ENCODE measurements at places on chromosomes 16 and 17.

DNA sequence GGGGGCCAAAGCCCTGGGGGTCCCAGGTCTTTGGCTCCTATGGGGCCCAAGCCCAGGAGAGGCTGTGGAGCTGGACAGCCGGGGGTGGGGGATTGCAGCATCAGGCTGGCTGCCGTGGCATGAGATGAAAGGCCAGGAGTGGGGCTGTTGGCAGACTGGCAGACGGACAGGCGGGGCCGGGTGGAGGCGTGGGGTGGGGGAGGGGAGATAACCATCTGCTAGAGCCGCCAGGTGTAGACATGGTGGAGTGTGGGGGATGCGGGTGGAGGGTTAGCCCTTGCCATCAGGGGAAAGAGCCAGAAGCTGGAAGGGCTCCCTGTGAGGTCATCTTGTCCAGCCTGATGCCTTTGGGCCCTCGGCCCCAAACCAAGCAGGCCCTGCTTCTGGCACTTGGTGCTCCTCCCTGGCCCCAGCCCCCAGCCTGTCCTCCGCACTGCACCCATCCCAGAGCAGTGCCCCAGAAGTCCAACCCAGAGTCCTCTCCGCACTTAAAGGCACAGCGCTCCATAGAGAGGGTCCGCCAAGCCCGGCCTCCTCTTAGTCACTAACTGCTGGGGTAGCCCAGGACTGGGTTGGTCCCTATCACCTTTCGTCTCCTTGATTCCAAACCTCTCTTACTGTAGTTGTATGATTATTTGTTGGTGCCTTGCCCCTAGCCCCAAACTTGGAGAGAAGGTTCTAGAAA is 33.3 kb upstream of the DLX4 start:
- peaks cover 70% of the 10 kb centered on the region for H3K27me3 ChIP-seq
- no peaks in the 10 kb centered on the region for H3K36me3 ChIP-seq
- no peaks in the 10 kb centered on the region for H3K4me1 ChIP-seq
- H3K4me3 ChIP-seq = no peak overlapping the region
- ATAC-seq = no peak

- no peaks in the 10 kb centered on the region for H3K27me3 ChIP-seq
- no peak overlapping the region for H3K27ac ChIP-seq
- H3K4me3 ChIP-seq = no peak overlapping the region
Measured at GRCh38 chr17:43526886-43527648, 19.1 kb downstream of the ETV4 start.

DNA sequence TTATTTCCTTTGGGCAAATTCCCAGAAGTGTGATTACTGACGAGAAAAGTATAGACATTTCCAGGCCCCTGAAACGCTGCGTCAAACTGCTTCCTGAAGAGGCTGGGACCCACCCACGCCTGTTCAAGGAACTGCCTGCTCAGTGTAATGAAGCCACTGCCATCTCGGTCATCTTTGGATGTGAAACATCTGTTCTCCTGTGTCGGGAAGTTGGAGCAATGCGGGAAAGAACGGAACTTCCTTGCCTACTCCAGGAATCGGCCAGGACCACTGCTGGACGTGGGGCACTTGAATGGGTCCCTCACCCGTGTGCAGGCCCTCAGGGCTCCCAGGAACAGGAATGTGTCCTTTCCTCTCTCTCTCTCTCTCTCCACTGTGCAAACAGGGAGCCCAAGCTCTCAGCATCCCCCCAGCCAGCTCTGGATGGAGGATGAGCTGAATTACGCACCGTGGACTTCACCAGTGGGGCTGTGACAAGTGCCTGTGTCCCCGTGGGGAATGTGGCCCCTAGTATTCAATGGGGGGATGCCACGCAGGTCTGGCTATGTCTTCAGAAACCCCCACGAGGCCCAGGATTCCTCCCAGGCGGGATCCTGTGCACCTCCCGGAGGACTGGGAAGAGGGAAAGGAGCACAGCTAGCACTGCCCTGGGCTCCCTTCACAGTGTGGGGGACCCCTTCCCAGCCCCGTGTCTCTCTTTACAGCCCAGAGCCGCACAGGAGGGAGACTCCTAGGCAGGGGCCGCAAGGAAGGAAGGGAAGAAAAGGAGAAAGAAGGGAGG is 18.3 kb upstream of the LITAF start:
- H3K4me3 ChIP-seq = no peak overlapping the region
- H3K4me1 ChIP-seq = peaks cover 3% of the 10 kb centered on the region
- H3K36me3 ChIP-seq = no peaks in the 10 kb centered on the region
- peak overlapping the region; percentile 62 for H3K27ac ChIP-seq
- ATAC-seq = peak; percentile 74

DNA sequence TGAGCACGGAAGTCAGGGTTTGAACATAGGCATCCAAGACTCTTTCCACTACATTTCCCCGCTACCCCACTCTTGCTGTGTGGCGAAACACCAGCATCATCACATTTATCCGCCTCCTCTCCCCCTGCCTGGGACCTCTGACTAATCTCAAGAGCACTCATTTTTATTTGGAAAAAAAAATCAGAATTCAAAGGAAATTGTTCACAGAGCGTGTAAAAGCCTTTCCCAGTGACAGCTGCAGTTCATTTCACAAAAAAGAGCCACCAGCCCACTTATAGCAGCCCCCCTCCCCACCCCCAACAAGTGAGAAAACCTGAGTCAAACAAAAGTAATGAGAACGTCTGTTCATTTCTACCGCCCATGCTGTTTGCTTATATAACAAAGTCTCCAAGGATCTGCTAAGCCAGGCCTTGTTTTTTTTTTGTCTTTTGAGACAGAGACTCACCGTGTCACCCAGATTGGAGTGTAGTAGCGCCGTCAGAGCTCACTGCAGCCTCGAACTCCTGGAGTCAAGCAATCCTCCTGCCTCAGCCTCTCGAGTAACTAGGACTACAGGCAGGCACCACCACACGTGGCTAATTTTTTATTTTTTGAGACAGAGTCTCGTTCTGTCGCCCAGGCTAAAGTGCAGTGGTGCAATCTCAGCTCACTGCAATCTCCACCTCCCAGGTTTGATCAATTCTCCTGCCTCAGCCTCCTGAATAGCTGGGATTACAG is 48.3 kb upstream of the HAPSTR1 start:
- H3K27me3 ChIP-seq = no peaks in the 10 kb centered on the region
- H3K4me1 ChIP-seq = peaks cover 1% of the 10 kb centered on the region
- no peak overlapping the region for H3K27ac ChIP-seq
- H3K36me3 ChIP-seq = no peaks in the 10 kb centered on the region

- no peaks in the 10 kb centered on the region for H3K36me3 ChIP-seq
- H3K27me3 ChIP-seq = peaks cover 8% of the 10 kb centered on the region
- peak; percentile 1 for ATAC-seq
- H3K27ac ChIP-seq = peak overlapping the region; percentile 58
- H3K4me3 ChIP-seq = no peak overlapping the region
Measured at GRCh38 chr17:82029990-82030469, 1.4 kb upstream of the RAC3 start.

DNA sequence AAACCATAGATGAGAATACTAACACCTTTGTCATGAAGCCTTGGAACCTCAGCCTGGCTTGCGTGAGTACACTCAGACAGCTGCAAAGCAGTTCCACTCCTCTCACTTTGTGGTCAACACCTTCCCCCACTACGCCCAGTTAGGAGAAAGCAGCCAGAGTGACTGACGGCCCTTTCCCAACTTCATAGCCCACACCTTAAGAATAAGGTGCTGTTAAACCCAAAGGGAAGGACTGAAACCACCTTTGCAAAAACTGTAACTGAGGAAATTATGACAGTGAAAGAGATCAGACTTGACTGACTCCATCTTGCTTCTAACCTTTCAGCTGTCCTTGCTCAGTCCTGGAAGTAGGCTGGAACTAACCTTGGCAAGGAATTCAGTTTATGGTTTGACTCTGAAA is 13.7 kb downstream of the N4BP1 start:
- H3K27ac ChIP-seq = no peak overlapping the region
- no peaks in the 10 kb centered on the region for H3K36me3 ChIP-seq
- H3K4me1 ChIP-seq = no peaks in the 10 kb centered on the region
- no peak overlapping the region for H3K4me3 ChIP-seq

- no peak overlapping the region for H3K27ac ChIP-seq
- H3K27me3 ChIP-seq = no peaks in the 10 kb centered on the region
Measured at GRCh38 chr16:78142788-78143187, 43.3 kb downstream of the WWOX start.

- no peaks in the 10 kb centered on the region for H3K36me3 ChIP-seq
- no peaks in the 10 kb centered on the region for H3K4me1 ChIP-seq
- H3K27ac ChIP-seq = no peak overlapping the region
- ATAC-seq = no peak
Measured at GRCh38 chr17:59298521-59298920, 32.9 kb upstream of the YPEL2 start.

DNA sequence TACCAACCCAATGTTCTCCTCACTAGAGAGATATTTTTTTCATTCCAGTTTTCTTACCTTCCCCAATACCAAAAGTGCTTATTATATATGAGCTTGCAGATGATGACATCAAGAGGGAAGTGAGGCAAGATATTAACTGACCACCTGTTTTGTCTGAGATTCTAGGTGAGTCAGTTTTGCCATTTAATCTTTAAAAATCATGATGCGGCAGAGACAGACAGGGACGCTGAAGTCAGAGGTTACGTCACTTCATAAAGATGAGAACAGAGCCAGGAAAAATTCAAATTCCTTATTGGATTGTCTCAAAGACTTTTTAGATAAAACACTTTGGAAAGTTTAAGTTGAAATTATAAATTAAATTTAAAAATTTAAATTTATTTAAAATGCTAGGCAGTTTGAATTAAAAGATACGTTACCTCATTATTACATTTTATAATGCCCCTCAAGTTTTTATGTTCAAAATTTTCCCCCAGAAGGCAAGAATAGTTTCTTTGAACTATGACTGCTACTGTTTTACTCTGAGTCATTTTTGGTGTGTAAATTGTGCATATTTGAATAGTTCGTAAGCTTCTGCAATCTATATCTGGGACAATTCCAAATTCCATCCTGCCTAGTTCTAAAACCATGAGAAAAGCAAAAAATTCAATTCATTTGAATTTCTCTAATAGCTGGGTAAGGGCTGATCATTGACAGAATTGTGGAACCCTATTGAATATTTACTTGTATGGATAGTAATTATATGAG is 839.6 kb upstream of the GOT2 start:
- no peaks in the 10 kb centered on the region for H3K36me3 ChIP-seq
- H3K27me3 ChIP-seq = no peaks in the 10 kb centered on the region
- no peak overlapping the region for H3K27ac ChIP-seq
- no peak overlapping the region for H3K4me3 ChIP-seq
- ATAC-seq = no peak
- peaks cover 14% of the 10 kb centered on the region for H3K4me1 ChIP-seq

- H3K27me3 ChIP-seq = peaks cover 27% of the 10 kb centered on the region
- no peaks in the 10 kb centered on the region for H3K36me3 ChIP-seq
- no peak overlapping the region for H3K27ac ChIP-seq
- no peaks in the 10 kb centered on the region for H3K4me1 ChIP-seq
- ATAC-seq = no peak
Measured at GRCh38 chr17:11264183-11264871, 23.3 kb downstream of the SHISA6 start.

- no peak overlapping the region for H3K4me3 ChIP-seq
- no peaks in the 10 kb centered on the region for H3K4me1 ChIP-seq
- H3K36me3 ChIP-seq = no peaks in the 10 kb centered on the region
- no peak for ATAC-seq
- H3K27ac ChIP-seq = no peak overlapping the region
Measured at GRCh38 chr16:6335072-6335471, 997.6 kb upstream of the RBFOX1 start.

DNA sequence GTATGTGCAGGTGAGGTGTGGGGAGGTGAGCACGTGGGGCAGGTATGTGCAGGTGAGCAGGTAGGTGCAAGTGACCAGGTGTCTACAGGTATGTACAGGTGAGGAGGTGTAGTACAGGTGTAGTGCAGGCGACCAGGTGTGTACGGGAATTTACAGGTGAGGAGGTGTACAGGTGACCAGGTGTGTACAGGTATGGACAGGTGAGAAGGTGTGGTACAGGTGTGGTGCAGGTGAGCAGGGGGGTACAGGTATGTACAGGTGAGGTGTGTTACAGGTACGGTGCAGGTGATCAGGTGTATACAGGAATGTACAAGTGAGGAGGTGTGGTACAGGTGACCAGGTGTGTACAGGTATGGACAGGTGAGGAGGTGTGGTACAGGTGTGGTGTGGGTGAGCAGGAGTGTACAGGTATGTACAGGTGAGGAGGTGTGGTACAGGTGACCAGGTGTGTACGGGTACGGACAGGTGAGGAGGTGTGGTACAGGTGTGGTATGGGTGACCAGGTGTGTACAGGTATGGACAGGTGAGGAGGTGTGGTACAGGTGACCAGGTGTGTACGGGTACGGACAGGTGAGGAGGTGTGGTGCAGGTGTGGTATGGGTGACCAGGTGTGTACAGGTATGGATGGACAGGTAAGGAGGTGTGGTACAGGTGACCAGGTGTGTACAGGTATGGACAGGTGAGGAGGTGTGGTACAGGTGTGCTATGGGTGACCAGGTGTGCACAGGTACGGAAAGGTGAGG is 12.8 kb upstream of the DBNDD1 start:
- no peak overlapping the region for H3K4me3 ChIP-seq
- ATAC-seq = peak; percentile 19
- H3K36me3 ChIP-seq = no peaks in the 10 kb centered on the region
- H3K27ac ChIP-seq = no peak overlapping the region
- no peaks in the 10 kb centered on the region for H3K27me3 ChIP-seq
- no peaks in the 10 kb centered on the region for H3K4me1 ChIP-seq

GRCh38 chr17:9053406-9053805 is 32.1 kb downstream of the NTN1 start:
- H3K27ac ChIP-seq = no peak overlapping the region
- H3K4me3 ChIP-seq = no peak overlapping the region
- H3K36me3 ChIP-seq = no peaks in the 10 kb centered on the region
- H3K27me3 ChIP-seq = no peaks in the 10 kb centered on the region
- peaks cover 42% of the 10 kb centered on the region for H3K4me1 ChIP-seq

GRCh38 chr17:57623620-57624019 is 121.5 kb downstream of the CCDC182 start:
- no peaks in the 10 kb centered on the region for H3K27me3 ChIP-seq
- H3K4me3 ChIP-seq = no peak overlapping the region
- no peaks in the 10 kb centered on the region for H3K36me3 ChIP-seq
- H3K27ac ChIP-seq = no peak overlapping the region
- ATAC-seq = no peak

DNA sequence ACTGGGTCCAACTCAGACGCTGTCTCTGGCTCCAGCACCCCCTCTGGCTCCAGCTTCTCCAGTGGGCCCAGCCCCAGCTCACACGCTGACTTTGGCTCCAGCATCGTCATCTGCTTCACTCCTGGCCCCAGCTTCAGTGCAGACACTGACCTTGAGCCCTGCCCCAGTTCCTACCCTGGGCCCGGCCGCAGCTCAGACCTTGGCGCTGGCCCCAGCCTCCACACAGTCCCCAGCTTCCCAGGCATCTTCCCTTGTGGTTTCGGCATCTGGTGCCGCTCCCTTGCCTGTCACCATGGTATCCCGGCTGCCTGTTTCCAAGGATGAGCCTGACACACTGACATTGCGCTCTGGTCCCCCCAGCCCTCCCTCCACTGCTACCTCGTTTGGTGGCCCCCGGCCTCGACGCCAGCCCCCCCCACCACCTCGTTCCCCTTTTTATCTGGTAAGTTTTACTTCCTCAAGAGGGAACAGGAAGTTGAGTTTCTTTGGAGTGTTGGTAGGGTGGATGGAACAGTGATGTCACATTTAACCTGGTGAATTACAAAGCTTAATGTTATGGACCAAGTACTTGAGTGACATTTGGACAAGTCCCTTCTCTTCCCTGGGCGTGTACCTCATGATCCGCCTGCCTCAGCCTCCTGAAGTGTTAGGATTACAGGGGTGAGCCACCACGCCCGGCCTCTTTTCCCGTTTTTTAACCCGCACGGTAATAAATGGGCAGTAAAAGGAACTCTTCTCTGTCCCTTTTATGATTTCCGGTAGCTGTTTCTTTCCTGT is 23.4 kb upstream of the PHKG2 start:
- no peaks in the 10 kb centered on the region for H3K27me3 ChIP-seq
- no peaks in the 10 kb centered on the region for H3K4me1 ChIP-seq
- H3K4me3 ChIP-seq = no peak overlapping the region
- no peaks in the 10 kb centered on the region for H3K36me3 ChIP-seq
- peak; percentile 57 for ATAC-seq

All from gastroesophageal sphincter (tissue), 4 donors.